ENCODE measurements at places on chromosomes 12 and 14.
A peak's percentile ranks its signal among the peaks of the same experiment; 100 is the strongest.

- DNase-seq = no peak
Observed at GRCh38 chr14:30960216-30960615, 65.2 kb upstream of the AP4S1 start.

DNA sequence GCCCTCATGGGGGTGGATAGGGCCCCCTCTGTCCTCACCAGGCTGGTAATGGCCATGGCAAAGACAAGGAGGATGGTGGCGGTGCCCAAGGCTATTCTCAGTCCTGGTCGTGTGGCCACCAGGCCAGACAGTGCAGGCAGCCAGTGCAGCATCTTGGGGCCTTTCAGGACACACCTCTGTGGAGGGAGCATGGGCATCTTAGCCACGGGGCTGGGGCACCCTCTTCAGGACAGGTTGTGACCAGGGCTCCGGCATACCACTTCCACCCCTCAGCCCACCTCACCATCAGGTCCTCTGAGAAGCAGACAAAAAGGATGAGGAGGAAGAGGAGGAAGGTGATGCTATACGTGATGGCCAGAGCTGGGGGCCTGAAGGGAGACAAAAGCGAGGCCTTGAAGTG lies 10.8 kb downstream of the ADCY4 start:
- no peak for DNase-seq

DNA sequence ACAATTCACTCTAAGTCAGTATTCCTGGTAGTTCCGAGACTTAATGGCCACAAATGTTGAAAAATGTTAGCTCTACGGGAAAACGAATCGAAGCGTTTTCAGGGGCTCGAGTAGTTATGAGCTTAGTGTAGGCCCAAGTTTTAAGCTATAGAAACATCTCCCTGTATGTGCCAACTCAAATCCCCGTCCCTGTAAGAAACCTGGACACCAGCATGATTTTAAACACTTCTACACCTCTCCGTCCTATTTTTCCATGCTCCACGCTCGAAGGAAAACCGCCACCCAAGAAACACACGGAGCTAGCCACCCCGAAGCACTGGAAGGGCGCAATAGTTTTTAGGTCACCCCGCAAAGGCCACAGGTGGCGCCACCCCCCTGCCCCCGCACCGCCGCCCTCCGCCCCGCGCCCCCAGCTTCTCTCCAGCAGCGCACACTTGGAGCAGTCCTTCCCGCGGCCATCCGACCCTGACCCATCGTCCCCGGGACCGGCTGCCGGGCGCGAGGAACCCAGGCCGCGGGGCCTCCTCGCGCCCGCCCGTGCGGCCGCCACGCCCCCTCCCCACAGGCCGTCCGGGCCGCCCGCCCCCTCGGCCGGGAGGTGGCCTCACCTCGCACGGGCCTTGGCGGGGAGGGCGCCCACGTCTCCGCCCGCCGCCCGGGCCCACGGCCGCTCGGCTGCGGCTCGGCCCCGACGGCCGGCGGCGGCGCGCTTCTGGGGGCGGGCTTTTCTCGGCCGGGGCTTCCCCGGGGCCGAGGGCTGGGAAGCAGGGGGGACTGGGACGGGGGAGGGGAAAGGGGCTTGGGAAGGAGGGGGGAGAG lies 522 bp downstream of the R3HDM2 start:
- peak; percentile 62 for DNase-seq

DNA sequence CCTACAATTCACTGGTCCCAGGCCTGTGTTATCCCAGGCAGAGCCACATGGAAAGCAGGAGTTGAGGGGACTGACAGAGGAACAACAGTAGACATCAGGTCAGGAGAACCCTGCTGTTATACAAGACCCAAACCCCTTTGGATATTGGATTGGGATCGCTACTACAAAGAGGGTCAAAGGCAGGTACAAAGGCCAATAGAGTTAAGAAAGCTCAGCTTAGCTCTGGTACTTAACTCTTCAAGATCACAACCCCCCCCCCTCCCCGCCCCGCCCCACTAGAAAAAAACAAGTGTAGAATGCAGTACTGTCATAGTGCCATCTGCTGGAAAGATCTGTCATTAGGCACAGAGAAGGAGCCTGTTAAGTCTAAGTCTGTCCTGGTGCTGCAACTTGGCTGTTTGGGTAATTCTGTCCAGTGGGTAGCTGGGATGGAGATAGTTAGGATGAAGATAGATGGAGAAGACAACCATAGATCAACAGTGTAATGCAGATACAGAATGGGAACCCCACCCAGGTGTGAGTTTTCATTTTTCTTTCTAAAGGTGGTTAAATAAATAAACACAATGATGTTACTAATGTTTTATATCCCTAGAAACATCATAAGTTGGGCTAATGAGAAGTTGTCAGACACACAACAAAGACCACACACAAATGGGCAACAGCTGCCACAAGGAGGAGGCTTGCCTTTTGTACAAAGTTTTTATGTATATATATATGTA lies 17.2 kb downstream of the REM2 start:
- peak; percentile 80 for DNase-seq

DNA sequence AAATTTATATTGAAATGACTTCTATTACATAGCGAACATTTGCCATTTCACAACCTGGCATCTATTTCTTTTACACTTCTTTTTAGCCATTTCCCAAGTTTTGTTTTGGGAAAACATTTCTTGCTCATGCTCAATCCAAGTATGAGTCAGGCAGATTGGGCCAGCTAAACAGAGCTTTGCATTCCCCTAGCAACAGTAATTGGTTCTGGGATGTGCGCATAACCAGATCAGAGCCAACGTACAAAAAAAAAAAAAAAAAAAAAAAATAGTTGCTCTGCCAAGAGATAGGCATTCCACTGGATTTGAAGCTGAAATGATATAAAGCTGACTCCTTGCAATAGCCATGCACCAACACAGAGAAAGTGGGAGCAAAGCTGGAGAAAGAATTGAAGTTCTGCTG lies 37.5 kb downstream of the PLCZ1 start:
- DNase-seq = no peak

GRCh38 chr12:108313606-108314351 lies 25.3 kb downstream of the CMKLR1 start:
- peak; percentile 62 for DNase-seq

- no peak for DNase-seq
Observed at GRCh38 chr14:59240356-59240755, 51.9 kb downstream of the DAAM1 start.

DNA sequence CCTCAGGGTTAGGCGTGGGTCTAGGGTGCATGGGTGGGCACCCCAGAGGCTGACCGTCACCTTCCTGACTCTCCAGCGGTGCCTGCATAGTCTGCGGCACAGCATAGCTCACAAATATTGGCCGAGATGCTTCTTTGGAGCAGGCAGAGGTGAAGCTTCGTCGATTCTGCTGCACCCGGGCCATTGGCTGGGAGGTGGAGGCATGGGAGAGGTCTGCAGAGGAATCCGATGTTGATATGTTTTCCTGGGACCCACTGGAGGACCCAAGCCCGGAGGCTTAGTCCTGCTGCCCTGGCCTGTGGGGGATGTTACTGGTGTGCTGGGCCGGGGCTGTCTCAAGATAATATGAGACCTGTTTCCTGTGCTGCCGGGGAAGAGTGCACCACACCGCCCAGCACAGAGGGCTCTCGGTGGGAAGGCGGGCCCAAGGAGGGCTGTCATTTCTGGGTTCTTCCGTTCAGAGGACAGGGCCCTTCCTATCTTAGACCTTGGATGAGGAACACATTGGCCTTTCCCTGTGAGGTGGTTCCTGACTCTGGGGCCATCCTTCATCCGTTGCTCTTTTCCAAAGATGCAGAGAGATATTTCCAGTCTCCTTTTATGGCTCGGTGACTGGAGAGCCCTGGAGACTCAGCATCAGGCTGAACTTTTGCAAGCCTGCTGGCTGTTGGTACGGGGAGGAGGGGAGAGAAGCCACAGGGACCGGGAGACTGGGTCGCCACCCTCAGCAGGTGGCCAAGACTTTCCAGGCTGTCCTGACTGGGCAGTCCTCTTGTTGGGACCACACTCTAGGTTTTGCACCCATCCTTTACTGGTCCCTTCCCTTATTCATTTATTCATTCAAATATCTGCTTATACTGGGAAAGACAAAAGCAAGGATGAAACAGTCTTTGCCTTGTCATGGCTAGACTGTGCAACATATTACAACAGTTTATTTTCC lies 143.5 kb downstream of the TSPAN9 start:
- DNase-seq = no peak

- no peak for DNase-seq
Observed at GRCh38 chr12:114666746-114667668, 17.0 kb downstream of the TBX3 start.

GRCh38 chr12:108109954-108110353 lies 19.1 kb upstream of the WSCD2 start:
- DNase-seq = no peak
